ENCODE measurements at places on chromosomes 13 and 19.

DNA sequence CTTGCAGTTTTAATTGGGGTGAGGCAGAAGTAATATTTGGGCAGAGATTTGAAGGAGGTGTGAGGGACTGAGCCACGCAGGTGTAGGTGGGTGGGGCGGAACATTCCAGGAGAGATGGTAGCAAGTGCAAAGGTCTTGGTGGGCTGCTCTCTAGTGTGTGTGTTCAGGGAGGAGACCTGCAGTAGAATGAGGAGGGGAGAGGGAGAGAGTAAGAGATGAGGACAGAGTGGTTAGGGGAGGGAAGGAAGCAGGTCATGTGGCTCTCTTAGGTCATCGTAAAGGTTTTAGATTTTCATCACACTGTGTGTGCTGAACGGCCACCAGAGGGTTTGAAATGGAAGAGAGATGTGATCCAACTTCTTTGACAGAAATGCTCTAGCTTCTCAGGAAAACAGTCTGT lies 33.5 kb downstream of the WASF3 start:
- peak; percentile 20 for DNase-seq

GRCh38 chr19:19627621-19628500 lies at the start of gene LPAR2:
Gene LPAR2 (minus strand): TSS chr19:19628220. CDS start chr19:19627275, 945 bp downstream.
- DNase-seq: peak; percentile 43

- DNase-seq: peak; percentile 35
Measured at GRCh38 chr19:51010066-51010795, 8.8 kb upstream of the KLK8 start.

DNA sequence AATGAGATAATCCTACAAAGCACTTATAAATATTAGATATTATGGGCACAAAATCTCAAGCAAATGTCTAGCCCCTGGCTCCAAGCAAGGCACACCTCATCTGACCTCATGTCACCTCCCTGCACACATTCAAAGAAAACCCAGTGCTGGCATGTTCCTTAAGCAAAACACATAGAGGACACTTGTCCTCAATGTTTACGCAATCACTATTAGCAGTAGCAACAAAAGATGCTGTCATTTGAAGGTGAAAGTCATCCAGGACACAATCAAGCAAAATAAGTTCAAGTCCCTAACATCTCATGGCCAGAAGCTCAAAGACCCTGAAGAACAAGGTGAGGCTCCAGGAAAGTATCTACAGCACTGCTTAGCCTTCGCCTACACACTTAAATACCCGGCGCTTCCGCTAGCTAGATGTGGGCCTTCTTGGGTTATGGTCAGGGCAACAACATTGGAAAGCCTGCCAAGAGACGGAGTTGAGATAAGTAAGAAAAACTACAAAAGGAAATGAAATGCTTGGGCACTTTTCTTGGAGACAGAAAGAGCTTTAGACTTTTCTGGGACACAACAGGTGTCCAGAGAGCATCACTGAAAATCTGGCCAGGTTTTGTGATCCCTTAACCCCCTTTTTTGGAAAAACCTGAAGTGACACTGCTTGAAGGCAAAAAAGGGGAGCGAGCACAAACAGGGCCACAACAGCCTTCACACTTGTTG lies 85.7 kb downstream of the FOXO1 start:
- DNase-seq: no peak

DNA sequence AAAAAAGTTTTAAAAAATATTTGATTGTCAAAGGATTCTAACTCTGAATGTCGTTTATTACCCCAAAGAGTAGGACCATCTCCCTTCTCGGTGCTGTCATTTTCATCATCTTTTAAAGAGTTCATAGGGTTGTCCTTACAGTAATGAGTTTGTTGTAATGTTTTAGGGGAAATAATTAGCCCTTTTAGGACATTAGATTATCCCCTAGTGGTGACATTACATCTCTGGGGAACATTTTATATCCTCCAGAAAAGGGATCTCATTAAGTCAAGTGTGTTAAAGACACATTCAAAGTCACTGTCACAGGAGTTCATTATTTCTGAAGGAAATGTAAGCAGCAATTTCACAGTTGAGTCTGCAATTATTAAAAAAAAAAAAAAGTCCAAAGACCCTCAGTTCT lies 99.3 kb upstream of the GJB6 start:
- peak; percentile 41 for DNase-seq

DNA sequence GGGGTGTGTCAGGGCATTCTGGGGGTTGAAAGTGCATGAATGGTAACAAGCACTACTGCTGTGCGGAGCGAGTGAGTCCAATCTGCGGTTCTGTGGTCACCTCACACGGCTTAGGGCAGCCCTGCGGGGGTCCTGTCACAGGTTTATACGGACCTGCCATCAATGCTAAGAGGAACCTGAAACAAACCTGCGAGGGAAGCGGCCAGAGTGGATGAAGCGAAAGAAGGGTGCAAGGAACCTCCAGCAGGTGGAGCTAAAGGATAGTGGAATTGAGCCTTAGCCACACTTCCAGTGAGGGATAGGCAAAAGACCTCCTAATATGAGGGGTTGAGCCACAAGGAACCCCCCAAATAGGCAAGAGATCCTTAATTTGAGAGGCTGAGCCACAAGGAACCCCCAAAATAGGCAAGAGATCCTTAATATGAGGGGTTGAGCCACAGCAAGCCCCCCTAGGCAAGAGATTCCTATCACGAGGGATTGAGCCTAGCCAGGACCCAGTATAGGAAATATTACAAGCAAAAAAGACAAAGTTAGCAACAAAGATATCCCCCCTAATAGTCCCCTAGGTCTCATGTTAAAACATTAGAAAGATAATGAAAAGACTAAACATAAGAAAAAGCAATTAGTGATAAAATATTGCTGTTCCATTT lies 6.3 kb upstream of the ZNF69 start:
- DNase-seq: peak; percentile 79

DNA sequence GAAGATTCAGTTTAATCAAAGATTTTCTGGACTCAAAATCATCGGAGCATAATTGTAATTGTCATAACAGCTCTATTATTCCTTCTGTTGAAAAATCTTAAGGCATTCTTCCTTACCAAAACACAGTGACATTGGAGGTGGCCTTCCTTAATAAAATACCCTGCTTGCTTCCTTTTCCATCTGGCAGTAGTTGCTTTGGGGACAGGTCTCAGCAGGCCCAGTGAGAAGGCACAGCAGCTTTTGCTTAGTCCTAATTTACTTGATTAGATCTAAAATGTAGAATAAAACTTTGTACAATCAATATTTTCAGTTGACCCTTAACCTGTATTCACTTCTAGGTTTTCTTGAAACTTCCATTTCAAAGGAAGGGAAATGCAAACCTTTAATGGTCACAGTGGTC lies 471.6 kb downstream of the PCDH20 start:
- DNase-seq: no peak

Data from HT-29 (cell line).